ENCODE measurements at places on chromosomes 12 and 14. TPM values are rescaled to one million over a fixed set of nuclear protein-coding genes. Genes with fewer than 3 reads are reported as not detected.

DNA sequence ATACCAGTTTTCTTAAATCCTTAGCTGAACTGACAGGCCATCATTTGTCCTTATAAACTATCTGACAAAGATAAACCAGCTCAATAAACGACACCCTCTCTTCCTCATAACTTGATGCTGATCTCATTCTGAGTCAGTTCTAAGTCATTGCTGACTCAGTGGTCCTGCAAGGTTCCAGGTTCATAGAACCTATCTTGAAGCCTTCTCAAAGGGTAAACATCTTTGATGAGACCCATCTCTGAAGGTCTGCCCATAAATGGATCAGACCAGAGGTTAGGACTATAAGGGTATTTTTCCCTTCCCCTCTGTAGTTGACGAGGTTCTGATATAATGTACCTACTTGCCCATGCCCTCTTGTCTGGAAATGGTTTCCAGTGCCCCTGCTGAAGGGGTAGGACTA, 11.9 kb downstream of the NAA25 start:
- no peak for DNase-seq

- DNase-seq: no peak
These were observed 539.7 kb downstream of the SNAPC1 start for GRCh38 chr14:62301911-62302310.

DNA sequence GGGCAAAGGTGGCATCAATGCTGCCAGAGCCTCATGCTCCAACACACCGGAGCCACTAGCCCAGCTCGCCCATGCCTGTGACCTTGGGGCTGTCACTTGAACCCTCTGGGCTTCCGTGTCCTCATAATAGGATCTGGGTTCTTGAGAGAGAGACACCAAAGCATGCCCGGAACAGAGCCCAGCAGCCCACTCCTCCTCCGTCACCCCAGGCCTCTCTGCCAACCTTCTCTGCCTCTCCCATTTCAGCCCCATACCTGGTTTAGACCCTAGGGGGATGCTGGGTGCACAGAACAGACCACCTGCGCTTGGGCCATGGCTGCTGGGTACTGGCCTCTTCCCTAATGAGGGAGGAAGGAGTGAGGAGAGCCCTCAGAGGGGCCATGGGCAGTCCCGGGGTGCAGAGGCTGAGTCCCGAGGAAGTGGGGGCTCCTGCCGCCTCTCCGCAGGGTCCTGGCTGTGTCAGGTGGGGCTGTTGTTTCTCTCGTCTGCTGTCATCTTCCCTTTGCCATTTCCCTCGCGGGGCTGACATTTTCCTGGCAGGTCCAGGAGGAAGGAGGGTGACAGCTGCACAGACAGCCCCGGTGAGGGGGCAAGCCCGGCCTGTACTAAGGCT, 172.4 kb upstream of the RTL1 start:
- no peak for DNase-seq

Gene DAAM1
- 75.0 TPM for total RNA-seq

Gene NOVA1
- total RNA-seq: 3.8 TPM

GRCh38 chr14:24712374-24712773, 78.4 kb upstream of the GZMB start:
- no peak for DNase-seq

Gene IRAK3
- total RNA-seq: 8.0 TPM

Gene LRRC9
- total RNA-seq: 0.60 TPM

DNA sequence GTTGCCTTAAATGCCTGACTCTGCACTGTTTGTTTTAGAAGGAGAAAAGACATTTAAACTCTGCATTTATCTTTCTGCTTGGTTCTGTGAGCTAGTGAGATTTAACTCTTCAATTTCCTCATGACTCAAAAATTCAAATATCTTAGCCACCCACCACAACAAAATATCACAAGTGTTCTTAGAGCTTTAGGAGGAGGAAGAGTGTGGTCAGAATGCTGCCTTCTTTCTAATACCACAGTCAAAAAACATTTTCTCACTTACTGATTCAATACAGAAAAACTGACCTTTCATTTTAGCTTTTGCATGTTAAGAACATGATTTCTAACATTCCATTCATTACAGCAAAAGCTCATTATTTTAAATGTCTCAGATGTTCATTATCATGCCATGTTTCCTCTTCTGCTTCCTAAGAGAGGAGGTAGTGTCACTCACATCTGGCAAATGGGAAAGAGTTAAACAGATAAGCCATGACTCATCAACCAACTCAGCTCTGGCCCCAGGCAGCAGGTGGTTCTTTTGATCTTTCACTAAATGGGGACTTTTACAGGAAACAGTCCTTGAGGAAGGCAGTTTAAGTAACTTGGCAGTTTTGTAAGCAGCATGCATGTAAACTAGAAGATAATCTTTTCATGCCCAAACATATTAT, 56.4 kb upstream of the RNU6-8 start:
- no peak for DNase-seq

GRCh38 chr12:119725523-119725922, 57.6 kb downstream of the PRKAB1 start:
- DNase-seq: no peak

DNA sequence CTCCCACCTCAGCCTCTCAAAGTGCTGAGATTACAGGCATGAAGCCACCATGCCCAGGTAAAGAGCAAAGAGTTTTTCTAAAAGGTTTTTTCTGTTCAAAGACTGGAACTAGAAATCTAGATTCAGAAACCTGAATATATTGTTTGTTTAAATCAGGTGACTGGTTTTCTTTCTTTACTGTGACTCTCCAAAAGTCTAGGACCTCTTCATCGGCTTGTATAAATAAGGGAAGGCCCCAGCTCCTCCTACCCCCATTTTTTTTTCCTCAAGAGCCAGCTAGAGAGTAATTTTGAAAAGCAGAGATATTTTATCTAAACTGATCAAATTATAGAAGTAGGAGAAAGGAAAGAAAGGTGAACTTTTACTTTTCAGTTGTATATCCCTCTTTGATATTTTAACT, 48.0 kb downstream of the TMEM116 start:
- DNase-seq: no peak

- peak; percentile 38 for DNase-seq
These were observed 183.4 kb upstream of the GZMB start for GRCh38 chr14:24817212-24818057.

DNA sequence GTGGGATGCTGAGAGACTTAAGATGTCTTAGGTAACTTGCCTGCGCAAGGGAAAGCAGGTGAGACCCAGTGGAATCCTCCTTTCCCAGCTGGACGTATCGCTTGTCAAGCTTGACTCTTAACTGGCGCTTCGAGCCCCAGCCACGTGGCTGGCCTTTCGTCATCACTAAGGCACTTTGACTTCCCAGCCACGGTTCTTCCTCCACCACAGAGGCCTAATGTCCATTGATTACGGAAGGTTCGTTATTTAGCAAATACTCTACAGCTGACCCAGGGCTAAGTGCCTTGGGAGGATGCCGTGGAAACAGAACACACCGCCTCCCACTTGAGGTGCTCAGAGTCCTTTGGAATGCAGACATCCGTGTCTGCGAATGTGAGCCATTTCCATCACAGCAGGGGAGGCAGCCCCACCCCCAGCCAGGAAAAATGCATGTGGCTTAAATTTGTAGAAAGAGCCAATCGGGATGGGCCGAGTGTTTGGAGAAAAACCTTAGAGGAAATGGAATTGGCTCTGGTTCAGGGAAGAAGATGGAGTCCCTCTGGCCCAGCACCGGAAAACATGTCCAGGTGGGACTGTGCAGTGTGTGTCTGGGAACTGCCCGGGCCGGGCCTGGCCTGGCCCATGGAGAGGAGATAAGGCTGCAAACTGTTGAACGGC, 115.7 kb downstream of the PLXNC1 start:
- DNase-seq: no peak

DNA sequence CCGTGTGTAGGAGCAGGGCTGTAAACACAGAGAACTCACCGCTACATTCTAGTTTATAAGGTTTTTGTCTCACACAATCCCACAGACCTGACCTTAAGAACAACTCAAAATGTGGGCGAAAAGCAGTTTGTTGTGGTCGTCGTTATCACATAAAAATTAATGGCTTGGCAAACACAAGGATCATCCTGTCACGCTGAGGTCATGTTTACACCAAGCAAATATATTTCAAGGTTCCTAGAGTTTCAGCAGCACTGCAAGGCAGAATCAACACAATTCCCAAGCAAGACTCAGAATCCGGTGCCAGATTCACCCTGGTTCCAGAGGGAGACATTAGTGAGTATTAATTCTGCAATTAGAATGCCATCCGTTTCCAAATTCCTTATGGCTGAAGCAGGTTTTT, 30.1 kb upstream of the MAP1LC3B2 start:
- DNase-seq: no peak

Gene CDK2
- total RNA-seq: 11.3 TPM

DNA sequence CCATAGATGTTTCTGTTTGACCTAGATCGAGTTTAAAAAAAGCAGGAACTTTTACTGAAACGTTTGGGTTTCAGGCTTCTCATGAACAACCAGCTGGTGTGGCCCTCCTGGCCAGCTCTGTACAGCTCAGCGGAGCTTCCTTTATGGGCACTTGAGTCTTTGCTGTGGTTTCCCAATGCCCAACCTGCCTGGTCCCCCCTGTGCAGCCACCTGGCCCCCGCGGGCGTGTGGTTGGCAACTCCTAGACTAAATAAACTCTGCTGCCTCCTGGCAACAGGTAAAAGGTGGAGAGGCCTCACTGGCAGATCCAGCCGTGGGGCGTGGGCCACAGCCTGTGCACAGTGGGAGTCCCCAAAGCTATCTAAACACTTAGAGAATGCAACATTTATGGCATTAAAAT, 38.7 kb downstream of the ADGRD1 start:
- DNase-seq: no peak

DNA sequence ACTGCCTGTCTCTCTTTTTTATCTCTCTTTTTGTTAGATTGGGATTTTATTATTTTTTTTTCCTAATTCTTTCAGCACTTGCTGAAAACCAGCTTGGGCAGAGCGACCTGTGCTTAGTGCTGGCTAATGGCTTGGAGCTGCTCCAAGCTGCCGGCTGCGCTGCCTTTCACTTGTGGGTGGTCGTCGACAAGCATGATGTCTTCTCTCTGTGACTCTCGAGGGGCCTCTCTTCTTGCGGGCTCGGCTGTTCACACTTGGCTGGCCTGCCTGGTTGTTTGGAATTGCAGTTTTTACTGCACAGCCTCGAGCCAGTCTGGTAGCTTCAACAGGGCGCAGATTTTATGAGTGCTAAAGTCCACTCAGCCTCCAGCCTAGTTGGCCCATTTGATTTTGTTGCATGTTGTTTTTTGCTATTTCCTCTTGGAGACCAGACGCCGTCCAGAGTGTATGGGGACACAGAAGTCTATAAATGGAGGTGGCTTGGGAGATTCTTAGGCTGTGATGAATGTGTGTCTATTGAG, 18.6 kb downstream of the TPCN1 start:
- DNase-seq: peak; percentile 73

DNA sequence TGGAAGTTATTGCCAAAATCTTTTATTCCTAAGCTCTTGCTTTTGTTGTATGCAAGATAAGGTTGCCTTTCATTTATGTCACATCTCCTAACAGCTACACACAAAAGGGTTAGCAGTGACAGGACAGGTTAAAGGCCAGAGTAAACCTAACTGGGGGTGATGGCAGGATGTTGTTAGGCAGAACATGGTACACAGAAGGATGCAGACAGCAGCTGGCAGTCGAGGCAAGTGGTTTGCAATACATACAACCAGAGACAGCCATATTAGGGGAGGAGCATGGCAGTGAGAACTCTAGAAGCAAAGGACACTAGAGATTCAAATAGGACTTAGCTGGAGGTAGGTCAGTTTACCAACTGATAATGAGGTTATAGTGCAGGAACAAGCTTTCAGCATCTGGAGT, 2.7 kb upstream of the ABCD2 start:
- DNase-seq: no peak

- DNase-seq: no peak
These were observed 126.8 kb upstream of the NCOR2 start for GRCh38 chr12:124694250-124694649.

Gene BMP4
- total RNA-seq: 3.7 TPM

GRCh38 chr12:65596514-65597091, 227.7 kb upstream of the HMGA2 start:
- no peak for DNase-seq

DNA sequence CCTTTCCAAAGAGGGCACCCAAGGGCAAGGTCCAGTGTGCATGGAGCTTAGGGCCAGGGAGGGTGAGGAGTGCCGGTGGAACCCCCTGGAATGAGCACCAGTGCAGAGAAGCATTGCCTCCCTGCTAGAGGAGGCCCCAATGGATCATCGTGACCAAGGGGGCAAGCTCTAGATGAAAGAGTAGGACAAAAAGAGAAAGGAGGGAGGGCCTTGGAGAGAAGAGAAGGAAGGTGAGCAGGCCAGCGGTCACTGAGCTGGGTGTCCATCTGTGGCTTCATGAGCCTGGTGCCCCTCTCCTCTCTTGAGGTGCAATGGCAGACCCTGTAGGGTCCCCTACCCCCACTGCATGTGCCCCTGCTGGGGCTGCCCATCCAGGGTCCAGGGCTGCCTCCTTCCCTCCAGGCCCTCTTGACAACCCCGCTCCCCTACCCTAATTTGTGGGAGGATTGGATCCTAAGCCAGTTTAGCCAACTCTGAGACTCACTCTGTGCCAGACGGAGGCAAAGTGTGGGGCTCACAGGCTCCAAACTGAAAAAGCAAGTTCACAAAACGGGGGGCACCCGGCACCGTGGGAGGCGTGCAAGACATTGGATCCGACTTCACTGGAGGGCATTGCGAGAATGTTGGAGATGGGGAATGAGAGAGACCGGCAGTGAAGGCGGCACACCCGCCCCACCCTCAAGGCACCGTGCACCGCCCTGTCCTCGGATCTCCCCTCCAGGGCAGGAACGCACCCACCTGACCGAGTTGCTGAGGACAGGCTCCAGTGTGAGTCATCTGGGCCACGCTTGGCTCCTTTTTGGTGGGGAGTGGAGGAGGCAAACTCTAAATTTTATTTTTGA, 207.5 kb downstream of the KIF26A start:
- no peak for DNase-seq

Gene BCL11B
- total RNA-seq: not detected

- no peak for DNase-seq
These were observed 28.4 kb downstream of the PTPN11 start for GRCh38 chr12:112447106-112447505.

- no peak for DNase-seq
These were observed 3.0 kb downstream of the KICS2 start for GRCh38 chr12:64219145-64219544.

DNA sequence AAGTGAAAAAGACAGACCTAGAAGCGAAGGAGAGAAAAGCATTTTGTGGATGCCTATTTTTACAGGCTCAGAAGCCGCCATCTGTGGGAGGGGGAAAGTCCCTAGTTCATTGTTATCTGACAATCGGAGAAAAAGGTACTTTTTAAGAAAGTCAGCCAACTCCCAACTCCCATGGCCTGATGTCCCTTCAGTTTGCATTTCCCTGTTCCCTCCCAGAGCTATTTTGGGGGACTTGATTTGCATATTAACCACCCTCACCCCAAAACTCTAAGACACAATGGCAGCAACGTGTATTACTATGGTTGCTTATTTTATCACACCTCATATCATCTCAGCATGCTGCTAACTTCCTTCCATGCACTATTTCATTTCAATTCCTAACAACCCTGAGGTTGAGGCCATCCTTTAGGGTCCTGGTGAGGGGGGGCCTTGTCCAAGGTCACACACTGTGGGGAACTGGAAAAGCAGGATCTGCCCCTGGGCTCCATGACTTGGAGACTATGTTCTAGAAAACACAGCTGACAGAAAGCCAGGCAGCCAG, 18.7 kb downstream of the HVCN1 start:
- no peak for DNase-seq

- no peak for DNase-seq
These were observed 18.0 kb downstream of the BCL2L14 start for GRCh38 chr12:12088761-12089160.

Gene TSFM
- total RNA-seq: 43.8 TPM

- no peak for DNase-seq
These were observed 53.7 kb downstream of the GALNT4 start for GRCh38 chr12:89470741-89471509.

- DNase-seq: peak; percentile 33
These were observed 43.3 kb downstream of the PPP1R12A start for GRCh38 chr12:79891506-79892162.

GRCh38 chr12:105820429-105821125, 318.2 kb downstream of the NUAK1 start:
- DNase-seq: peak; percentile 15
